Activated T-cell treated with anti-CD3 and anti-CD28 coated beads, Interleukin-2, amount 50 U/mL, for 72 hours (primary cell): ENCODE measurements at places on chromosomes 1 and 21. TPM values are rescaled to one million over a fixed set of nuclear protein-coding genes. Genes with fewer than 3 reads are reported as not detected.

- DNase-seq = no peak
Observed at GRCh38 chr1:86762336-86762735, 58.0 kb downstream of the SH3GLB1 start.

GRCh38 chr1:117232531-117232930 is 21.8 kb upstream of the VTCN1 start:
- no peak for DNase-seq

GRCh38 chr1:5617179-5617520 is 375.1 kb downstream of the NPHP4 start:
- no peak for DNase-seq

GRCh38 chr1:31238612-31238985 is 1.1 kb downstream of the NKAIN1 start:
- no peak for DNase-seq

DNA sequence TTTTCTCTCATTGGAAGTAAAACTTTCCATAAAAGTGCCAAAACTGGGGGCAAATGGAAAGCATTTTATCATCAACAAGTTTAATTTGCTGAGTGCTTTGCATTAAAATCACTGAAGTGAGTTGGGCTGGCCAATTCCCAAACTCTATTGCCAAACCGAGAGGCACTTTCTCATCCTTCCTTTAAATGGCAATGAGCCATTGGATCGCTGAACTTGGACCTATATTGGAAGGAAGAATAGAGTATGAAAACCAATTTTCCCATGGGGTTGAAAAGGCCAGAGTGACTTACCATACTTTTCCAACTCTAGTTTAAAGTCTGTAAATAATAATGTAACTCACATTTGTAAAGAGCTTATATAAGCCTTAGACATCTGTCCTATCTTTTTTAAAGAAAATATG is 189.1 kb upstream of the C1orf87 start:
- no peak for DNase-seq

GRHL3 gene
- 0.28 TPM for total RNA-seq

- DNase-seq = no peak
Observed at GRCh38 chr1:230957580-230957989, 21.1 kb downstream of the TTC13 start.

GRCh38 chr1:32181563-32181962 is 2.1 kb downstream of the TXLNA start:
- DNase-seq = no peak

DNA sequence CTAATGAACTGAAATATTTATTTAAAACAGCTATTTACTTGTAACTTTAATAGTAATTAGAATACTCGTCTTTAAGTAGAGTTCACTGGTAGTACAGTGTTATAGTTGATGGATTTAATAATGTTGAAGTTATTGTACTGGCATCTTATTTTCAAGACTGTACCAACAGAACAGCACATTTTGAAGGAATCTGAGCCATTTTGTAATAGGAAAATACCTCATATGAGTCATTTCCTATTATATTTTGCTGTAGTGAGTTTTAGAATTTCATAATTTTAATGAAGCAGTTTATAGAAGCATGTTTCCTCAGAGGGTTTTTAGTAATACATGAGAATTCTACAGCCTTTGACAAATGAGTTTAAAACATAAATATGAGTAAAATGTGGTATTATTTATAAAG is 258.3 kb downstream of the OLFM3 start:
- DNase-seq = no peak

- DNase-seq = no peak
Observed at GRCh38 chr1:204174958-204175357, 8.8 kb upstream of the REN start.

- DNase-seq = no peak
Observed at GRCh38 chr1:85378534-85378933, 86.4 kb downstream of the DDAH1 start.

C4BPA gene
- not detected for total RNA-seq

OR2C3 gene
- not detected for total RNA-seq

ARMH1 gene
- 108 TPM for total RNA-seq

- no peak for DNase-seq
Observed at GRCh38 chr1:205004351-205004750, 38.7 kb upstream of the CNTN2 start.

GRCh38 chr21:46555678-46556077 is 49.2 kb downstream of the S100B start:
- DNase-seq = no peak

GRCh38 chr1:167935216-167936067 is 1.0 kb upstream of the DCAF6 start:
- peak; percentile 53 for DNase-seq

GRCh38 chr1:204419064-204419403 is 7.4 kb upstream of the PPP1R15B start:
- DNase-seq = no peak

- DNase-seq = no peak
Observed at GRCh38 chr1:226602186-226603021, 53.8 kb downstream of the STUM start.

- no peak for DNase-seq
Observed at GRCh38 chr1:202745323-202745888, 35.2 kb upstream of the SYT2 start.

- no peak for DNase-seq
Observed at GRCh38 chr1:221891708-221892107, 149.8 kb upstream of the DUSP10 start.

MMEL1 gene
- 1.5 TPM for total RNA-seq

DNA sequence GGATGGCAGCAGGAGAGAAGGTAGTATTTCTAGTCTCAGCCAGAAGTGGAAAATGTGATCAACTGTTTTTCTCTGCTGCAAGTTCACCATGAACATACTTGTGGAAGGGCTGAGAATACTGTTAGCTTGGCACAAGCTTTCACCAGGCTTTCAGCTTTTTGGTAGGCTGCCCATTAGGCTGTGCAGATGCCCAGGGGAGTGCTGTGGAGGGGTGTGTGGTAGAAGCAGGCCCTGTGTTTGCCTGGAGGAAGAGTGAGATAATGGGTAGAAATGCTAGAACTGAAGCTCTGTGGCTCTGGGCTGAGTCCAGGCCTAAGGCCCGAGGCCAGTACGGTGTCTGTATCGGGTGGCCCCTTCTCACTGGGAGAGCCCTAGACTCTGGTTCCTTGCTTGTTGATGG is 9.8 kb downstream of the DNAJC6 start:
- no peak for DNase-seq

DCDC2B gene
- 0.21 TPM for total RNA-seq

DNA sequence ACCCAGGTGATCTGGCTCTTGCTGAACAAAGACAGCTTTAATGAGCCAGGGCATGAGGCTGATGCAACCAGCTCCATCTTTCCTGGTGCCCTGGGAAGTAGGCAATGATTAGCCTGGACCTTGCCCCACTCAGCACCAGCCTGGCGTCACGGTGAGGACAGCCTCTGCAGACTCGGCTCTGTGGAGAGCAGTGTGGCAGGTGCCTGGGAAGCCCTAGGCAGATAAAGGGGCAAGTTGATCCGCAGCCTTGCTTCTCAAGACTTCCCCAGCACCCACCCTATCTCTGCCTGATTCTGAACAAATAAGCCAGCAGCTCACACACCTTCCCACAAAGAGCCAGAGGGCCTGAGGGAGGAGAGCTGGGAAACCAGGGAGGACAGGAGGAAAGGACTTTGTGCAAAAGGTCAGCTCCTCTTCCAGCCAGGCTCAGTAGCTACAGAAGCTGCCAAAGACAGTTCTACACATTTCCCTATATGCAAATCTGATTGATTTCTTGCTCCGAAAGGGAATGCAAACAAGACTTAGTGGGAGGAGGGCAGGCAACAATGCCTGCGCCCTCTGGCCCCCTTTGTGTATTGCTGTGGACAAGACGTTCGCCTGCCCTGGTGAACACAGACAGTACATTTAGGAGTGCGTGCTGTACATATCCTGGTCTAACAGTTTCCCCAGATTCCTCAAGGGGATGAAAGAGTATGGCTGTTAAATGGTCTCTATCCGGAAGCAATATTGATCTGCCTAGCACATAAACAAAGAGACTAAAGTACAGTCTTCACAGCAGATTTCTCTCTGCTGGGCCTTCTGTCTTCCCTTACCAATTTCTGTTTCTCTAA is 63.8 kb downstream of the BCAR3 start:
- DNase-seq = no peak

GRCh38 chr1:244207042-244207934 is 156.2 kb downstream of the ZBTB18 start:
- no peak for DNase-seq

- DNase-seq = no peak
Observed at GRCh38 chr1:58946390-58946789, 162.5 kb upstream of the JUN start.

- DNase-seq = no peak
Observed at GRCh38 chr1:3393987-3394920, 60.2 kb upstream of the ARHGEF16 start.

DNA sequence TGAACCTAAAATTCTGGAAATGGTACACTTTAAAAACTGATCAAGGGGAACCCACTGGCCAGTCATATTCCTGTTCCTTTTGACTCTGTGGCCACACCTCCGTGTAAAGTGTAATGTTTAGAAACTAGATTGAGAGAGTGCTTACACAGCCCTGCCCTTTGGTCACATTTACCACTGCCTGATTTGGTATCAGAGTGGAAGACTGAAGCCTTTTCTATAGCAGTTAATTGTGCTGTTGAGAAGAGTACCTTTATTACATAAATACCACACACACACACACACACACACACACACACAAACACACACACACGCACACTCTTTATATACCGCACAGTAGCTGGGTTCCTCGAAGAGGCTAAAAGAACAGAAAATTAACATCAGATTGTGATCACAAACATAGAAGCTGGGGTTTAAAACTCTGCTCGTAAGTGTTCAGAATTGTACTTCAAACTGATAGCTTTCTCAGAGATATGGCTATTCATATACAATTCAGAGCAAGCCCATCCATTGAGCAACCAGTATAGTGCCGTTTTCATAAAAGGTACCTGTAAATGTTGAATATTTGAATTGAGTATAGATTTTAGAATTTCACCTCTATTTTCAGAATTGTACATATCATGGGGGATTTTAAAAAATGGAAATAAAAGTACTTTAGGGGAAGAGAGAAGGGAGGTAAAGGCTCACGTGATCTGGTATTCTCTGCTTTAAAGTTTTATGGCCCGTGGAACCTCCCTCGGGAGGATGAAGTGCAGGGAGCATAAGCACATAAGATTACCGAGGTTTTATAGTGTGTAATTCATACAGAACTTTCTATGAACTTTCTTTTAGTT is 37.5 kb downstream of the CAMTA1 start:
- DNase-seq = no peak

GRCh38 chr1:19888112-19888511 is 5.9 kb downstream of the OTUD3 start:
- no peak for DNase-seq
